H9 (cell line): ENCODE measurements at places on chromosomes 7 and 10. TPM values are rescaled to one million over a fixed set of nuclear protein-coding genes. Genes with fewer than 3 reads are reported as not detected.
A peak's percentile ranks its signal among the peaks of the same experiment; 100 is the strongest.

LRMDA gene
- 1.8 and 2.1 TPM in 2 replicates for total RNA-seq

ITGA8 gene
- not detected in 2 replicates for total RNA-seq

KLF14 gene
- not detected in 2 replicates for total RNA-seq

DRGX gene
- not detected in 2 replicates for total RNA-seq

EVX1 gene
- not detected in 2 replicates for total RNA-seq

TMEM184A gene
- total RNA-seq, result 1.3 and 1.5 TPM in 2 replicates

- H3K4me1 ChIP-seq, result no peaks in the 10 kb centered on the region
- no peaks in the 10 kb centered on the region for H3K27me3 ChIP-seq
- no peak overlapping the region for H3K4me3 ChIP-seq
- H3K27ac ChIP-seq, result no peak overlapping the region
- no peak for DNase-seq
Observed at GRCh38 chr10:128712661-128713400, 586.6 kb upstream of the MKI67 start.

DNA sequence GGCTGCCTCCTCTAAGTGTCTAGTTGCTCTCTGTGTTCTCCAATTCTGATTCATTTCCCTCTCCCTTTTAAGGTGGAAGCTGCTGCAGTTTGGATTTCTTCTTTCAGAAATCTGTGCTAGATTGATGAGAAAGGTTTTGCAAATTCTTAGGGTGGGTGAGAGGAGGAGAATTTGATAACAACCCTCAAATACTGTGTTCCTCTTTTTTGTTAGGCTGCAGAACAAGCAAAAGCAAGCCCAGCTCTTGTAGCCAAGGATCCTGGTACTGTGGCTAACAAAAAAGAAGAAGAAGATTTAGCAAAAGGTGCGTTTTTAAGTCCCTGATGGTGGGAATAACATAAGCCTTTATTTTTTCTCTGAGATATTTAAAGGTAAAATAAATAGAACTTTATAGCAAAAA, 49.1 kb downstream of the STAM start:
- no peaks in the 10 kb centered on the region for H3K27me3 ChIP-seq
- no peaks in the 10 kb centered on the region for H3K4me1 ChIP-seq
- peaks cover 25% of the 10 kb centered on the region for H3K36me3 ChIP-seq
- no peak overlapping the region for H3K4me3 ChIP-seq
- DNase-seq, result no peak

- H3K4me1 ChIP-seq, result no peaks in the 10 kb centered on the region
- peaks cover 36% of the 10 kb centered on the region for H3K36me3 ChIP-seq
- no peak overlapping the region for H3K4me3 ChIP-seq
- no peak for DNase-seq
- H3K27ac ChIP-seq, result no peak overlapping the region
Observed at GRCh38 chr7:92485267-92485892, 7.6 kb upstream of the ERVW-1 start.

- no peaks in the 10 kb centered on the region; the same call in 2 of the 3 replicates for H3K36me3 ChIP-seq
- no peaks in the 10 kb centered on the region for H3K27me3 ChIP-seq
- H3K27ac ChIP-seq, result no peak overlapping the region
- no peak for DNase-seq
Observed at GRCh38 chr7:24851786-24852185, 94.5 kb upstream of the GSDME start.

DNA sequence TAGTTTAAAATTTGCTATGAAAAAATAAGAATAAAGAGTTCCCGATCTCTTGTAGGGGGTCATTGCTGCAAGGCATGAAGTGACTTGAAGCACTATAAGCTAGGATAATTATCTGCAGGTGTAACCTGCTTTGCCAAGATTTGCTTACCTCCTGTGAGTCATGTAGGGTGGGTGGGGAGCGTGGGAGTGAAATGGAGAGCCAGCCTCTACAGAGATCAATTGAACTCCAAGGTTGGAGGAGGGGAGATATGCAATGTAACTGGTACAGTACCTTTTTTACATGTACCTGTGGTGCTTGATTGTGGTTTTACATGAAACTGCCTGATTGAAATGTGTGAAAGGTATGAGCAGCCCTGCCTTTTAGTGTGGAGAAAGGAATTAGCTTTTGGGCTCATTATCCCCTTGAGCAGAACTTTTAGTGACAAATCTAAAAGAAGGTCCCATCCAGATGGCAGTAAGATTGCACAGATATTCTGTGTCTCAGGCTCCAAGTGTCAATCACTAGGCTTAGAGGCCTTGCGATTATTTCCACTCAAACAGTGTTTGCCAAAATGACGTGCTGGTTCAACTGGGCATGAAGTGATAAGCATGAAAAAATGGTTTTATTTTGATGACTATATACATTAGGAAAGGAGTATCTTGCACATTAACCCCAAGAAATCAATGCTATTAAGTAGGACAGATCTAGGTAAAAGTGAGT, 138.6 kb upstream of the GRB10 start:
- no peak overlapping the region for H3K27ac ChIP-seq
- H3K4me1 ChIP-seq, result no peaks in the 10 kb centered on the region
- no peaks in the 10 kb centered on the region for H3K27me3 ChIP-seq
- DNase-seq, result no peak
- peaks cover 10% of the 10 kb centered on the region for H3K36me3 ChIP-seq

GRCh38 chr10:97522071-97522470, 23.3 kb downstream of the UBTD1 start:
- H3K36me3 ChIP-seq, result no peaks in the 10 kb centered on the region
- H3K4me1 ChIP-seq, result peaks cover 8% of the 10 kb centered on the region; the same call in 1 of the 2 replicates
- DNase-seq, result no peak
- H3K27me3 ChIP-seq, result no peaks in the 10 kb centered on the region
- no peak overlapping the region for H3K27ac ChIP-seq

GRCh38 chr7:106704000-106704840, 43.3 kb upstream of the CCDC71L start:
- H3K27ac ChIP-seq, result no peak overlapping the region
- H3K36me3 ChIP-seq, result no peaks in the 10 kb centered on the region; the same call in 2 of the 3 replicates
- H3K27me3 ChIP-seq, result no peaks in the 10 kb centered on the region
- no peaks in the 10 kb centered on the region; the same call in 1 of the 2 replicates for H3K4me1 ChIP-seq

DNA sequence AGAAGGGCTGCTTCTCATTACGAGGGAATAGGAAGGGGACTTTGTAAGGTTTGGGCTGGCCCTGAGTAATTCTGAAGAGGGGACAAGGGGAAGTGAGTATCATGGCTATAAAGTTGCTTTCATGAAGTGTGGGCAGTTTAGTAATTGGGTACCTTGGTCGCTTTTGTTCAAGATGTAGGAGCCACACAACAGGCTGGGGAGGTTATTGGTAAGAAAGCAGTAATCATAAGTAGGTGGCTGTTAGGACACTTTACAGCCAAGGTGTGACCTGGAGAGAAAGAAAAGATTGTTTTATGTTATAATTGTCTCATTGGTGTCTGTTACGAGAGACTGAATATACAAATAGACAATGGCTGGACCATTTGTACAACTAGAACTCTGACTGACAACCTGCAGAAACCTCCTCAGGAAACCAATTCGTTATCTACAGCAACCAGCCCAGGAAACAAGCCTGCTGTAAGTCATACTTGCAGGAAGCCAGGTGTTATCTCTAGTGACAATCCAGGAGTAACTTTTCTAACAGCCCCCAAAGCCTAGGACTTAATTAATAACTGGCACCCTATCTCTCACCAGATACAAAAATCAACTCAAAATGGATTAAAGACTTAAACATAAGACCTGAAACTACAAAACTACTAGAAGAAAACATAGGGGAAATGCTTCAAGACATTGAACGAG, 5.0 kb upstream of the CCM2 start:
- H3K27ac ChIP-seq, result no peak overlapping the region
- DNase-seq, result no peak

GRCh38 chr10:86654411-86655172, at the start of gene OPN4:
Gene OPN4, plus strand, starts transcription at chr10:86654547. Its CDS starts 237 bp downstream, at chr10:86654784.
- no peak within 1 kb of the TSS for H3K27ac ChIP-seq
- DNase-seq, result no peak
- no peaks in the 10 kb centered on the region for H3K4me1 ChIP-seq
- H3K36me3 ChIP-seq, result no peaks in the 10 kb centered on the region
- no peaks in the 10 kb centered on the region for H3K27me3 ChIP-seq

DNA sequence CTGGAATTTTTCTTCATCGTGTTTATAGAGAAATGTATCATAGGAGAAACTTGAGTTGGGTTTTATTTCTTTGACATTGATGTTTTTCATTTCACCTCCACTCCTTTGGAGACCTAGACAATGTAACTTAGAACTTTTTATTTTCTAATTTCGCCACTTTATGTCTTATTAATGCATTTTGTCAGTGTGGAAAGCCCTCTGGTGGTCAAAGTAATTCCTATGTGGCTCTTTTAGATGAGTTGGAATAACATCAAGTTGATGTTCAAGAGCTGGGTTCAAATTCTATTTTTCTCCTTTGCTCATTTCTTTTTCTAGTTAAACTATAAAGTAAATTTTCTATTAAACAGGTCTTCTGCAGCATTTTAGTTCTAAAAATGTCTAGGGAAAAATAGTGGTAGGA, 478.6 kb downstream of the LRMDA start:
- H3K27me3 ChIP-seq, result no peaks in the 10 kb centered on the region; the same call in 1 of the 2 replicates
- no peak overlapping the region for H3K27ac ChIP-seq
- DNase-seq, result no peak
- H3K4me3 ChIP-seq, result no peak overlapping the region
- no peaks in the 10 kb centered on the region for H3K36me3 ChIP-seq
- H3K4me1 ChIP-seq, result no peaks in the 10 kb centered on the region

DNA sequence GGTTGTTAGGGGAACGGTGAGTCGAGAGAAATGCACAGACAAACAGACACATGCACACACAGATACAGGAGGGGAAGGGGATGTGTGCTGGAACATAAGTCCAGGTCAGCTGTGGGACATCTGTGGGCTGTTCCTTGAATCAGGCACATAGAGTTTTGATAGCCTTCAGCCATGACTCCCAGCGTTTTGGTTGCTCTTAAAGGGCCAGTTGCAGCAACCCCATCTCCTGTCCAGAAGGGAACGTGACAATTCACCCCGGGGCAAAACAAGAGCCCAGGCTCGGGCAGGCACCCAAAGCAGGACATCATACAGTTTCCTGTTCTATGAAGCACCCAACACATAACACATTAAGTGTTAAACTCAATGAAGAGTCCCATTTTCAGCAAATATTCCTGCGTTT, 9.6 kb downstream of the INSYN2A start:
- H3K36me3 ChIP-seq, result peaks cover 4% of the 10 kb centered on the region; the same call in 1 of the 3 replicates
- H3K4me3 ChIP-seq, result no peak overlapping the region
- H3K27ac ChIP-seq, result no peak overlapping the region
- DNase-seq, result no peak
- H3K4me1 ChIP-seq, result no peaks in the 10 kb centered on the region

GRCh38 chr10:110273474-110273873, 31.2 kb downstream of the SMNDC1 start:
- no peaks in the 10 kb centered on the region for H3K27me3 ChIP-seq
- H3K4me1 ChIP-seq, result no peaks in the 10 kb centered on the region
- H3K27ac ChIP-seq, result no peak overlapping the region
- H3K4me3 ChIP-seq, result no peak overlapping the region
- DNase-seq, result no peak

- no peak for DNase-seq
- no peak overlapping the region for H3K4me3 ChIP-seq
Observed at GRCh38 chr7:101442426-101443070, 79.9 kb downstream of the COL26A1 start.

- H3K27ac ChIP-seq, result no peak overlapping the region
- DNase-seq, result peak; percentile 58
Observed at GRCh38 chr10:91552274-91553095, 80.4 kb downstream of the PPP1R3C start.

GRCh38 chr7:92750447-92750839, 85.9 kb downstream of the CDK6 start:
- no peak overlapping the region for H3K27ac ChIP-seq
- no peaks in the 10 kb centered on the region for H3K27me3 ChIP-seq
- peaks cover 6% of the 10 kb centered on the region; the same call in 1 of the 2 replicates for H3K4me1 ChIP-seq
- H3K4me3 ChIP-seq, result no peak overlapping the region
- DNase-seq, result no peak
- no peaks in the 10 kb centered on the region for H3K36me3 ChIP-seq
